ENCODE measurements at places on chromosomes 13 and 19. TPM values are rescaled to one million over a fixed set of nuclear protein-coding genes. Genes with fewer than 3 reads are reported as not detected.

Gene IGFL2
- 0.45 TPM for total RNA-seq

Gene PLEKHA4
- 24.1 TPM for total RNA-seq

DNA sequence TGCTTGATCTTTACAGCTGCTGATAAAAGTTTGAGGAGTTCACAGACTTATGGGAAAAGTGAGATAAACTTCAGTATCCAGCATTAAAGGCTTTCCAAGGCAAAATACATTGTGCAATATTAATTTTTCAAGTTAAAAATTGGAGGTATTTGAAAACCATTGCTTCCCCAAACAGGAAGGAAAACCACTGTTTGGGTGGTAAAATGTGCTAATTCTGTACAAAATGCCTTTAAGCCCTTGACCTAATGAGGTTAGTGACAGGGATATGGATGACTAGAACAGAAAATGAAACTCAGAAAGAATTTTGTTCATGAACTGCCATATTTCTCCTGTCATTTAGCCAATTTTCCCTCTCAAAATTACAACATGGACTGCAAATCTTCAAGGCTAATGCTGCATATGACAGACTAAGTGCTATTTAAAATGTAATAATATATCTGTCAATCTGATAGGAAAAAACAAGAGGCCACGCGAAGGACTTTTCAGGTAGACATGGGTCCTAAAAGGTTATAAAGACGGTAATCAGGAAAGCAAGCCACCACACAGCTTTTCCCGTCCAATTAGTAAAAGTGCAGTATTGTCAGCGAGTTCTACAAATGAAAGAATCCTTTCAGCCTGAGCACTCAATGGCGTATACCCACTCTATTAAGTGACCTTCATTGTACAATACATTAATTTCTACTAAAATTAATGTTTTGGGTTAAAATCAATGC, 212.8 kb downstream of the ENOX1 start:
- DNase-seq, result peak; percentile 12

- no peak for DNase-seq
Measured at GRCh38 chr13:39982745-39983144, 327.3 kb downstream of the COG6 start.

- DNase-seq, result no peak
Measured at GRCh38 chr13:39918620-39919236, 263.3 kb downstream of the COG6 start.

Data from A673 (cell line).